ENCODE measurements at places on chromosomes 2 and 18.

DNA sequence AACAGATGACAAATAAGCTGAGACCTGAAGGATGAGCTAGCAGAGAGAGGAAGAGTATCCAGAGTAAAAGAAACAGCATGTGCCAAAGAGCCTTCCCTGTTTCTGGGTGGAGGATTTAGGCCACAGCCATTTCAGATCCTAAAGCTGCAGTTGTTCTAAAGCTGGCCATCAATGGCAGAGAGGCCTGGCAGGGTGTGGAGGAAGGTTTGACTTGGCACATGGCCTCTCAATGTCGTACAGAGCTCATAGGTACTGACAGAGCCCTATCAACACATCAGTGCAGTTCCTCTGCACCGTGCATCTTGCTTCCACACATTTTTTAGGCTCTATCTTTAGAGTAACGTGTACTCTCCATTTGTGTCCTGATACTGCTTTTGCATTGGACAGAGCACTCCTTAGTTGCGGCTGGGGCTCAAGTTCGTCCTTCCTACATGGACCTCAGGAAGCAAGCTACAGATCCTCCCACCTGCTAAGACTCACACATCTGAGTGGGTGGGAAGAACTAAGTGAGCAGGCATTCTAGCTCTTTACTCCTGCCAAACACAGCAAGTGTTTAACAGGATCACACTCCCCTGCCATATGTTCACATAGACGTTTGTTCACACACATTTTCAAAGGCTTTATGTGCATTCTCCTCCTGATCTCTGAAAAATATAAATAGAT is 3.0 kb upstream of the CHMP3 start:
- DNase-seq = no peak

DNA sequence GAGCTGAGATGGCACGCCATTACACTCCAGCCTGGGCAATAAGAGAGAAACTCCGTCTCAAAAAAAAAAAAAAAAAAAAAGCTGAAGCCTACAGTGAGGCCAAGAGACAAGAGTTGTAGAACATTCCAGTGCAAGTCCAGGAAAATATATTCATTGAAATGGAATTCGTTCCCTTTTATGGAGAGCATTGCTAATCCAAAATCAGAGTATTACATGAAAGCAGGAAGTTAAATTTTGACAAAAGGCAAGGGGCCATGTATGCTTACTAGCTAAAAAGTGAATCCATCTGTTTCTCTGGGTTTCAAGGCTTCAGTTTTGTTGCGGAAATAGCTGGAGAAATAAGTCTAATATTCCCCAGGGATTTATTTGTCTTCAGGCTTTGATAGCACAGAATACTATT is 471.7 kb downstream of the THSD7B start:
- DNase-seq = peak; percentile 60

GRCh38 chr18:49359732-49360444 is 100.6 kb downstream of the DYM start:
- peak; percentile 77 for DNase-seq

- DNase-seq = no peak
Observed at GRCh38 chr2:42876326-42876751, 84.0 kb upstream of the HAAO start.

DNA sequence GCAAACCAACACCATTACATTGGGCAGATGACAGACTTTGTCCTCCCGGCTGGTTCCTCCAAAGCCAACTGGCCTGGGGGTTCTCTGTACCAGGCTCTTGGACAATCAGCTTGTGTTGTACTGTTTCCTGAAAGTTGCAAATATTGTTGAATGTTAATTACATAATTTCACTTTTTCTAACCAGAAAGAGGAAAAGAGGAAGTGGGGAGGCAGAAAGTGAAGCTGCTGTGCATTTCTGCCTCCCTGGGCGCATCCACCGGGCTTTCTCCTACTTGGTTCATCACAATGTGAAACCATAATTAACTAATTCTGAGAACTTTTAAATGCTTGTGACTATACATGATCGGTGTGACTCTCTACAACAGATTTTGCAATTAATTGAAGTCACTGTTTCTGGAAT is 10.1 kb downstream of the TWIST2 start:
- no peak for DNase-seq

GRCh38 chr2:9673914-9674481 is 43.2 kb upstream of the YWHAQ start:
- no peak for DNase-seq

DNA sequence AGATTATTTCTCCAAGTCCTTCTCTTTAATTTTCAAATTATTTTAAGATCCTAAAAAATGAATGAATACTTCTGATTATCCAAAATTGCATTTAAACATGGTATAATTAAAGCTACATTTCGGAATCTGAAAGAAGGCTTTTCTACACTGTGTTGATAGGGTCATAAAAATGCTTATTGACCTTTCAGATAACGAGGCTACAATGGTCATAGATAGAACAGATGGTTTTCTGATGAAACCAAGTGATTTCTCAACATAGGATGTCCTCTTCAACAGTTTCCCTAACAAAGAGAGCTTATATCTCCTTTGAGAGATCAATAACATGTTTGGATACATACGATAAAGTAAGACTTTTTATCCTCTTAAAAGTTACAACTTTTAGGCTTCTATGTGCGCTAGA is 201.1 kb downstream of the PTH2R start:
- DNase-seq = no peak

- DNase-seq = peak; percentile 98
Observed at GRCh38 chr2:84486441-84487115, 27.5 kb upstream of the SUCLG1 start.

DNA sequence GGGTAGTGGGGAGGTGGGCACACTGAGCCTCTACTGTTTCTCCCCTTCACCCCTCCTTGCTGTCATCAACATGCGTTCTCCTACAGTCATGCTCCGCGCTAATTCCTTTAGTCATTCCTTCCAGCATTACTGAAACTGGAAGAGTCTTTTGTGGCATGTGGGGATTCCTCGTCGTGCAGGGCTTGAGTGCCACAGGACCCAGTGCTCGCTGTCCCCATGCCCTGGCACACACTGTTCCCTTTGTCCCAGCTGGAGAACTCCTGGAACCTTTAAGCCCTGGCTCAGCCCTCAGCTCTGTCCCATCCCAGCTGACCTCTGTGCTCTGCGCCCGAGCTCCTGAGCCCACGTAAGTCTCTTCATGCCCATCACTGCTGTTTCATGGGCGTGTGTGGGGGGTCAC is 42.1 kb downstream of the ODC1 start:
- no peak for DNase-seq

DNA sequence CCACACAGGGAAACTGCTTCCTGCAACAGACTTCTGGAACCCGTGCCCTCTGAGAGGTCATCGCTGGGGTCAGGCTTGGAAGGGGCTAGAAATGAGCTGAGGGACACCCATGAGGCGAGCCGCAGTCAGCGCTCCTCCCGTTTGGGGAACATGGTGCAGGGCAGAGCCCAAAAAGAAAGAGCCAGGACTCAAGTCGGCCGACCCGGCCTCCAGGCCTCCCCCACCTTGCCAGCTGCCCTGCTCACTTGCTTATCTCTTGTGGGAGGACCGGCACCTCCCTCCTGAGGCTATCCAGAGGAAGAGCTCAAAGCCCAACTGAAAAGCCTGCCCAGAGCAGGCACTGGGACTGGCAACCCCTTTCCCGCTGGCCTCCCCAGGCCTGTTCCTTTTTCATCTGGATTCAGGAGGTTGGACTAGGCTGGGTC is 43.6 kb downstream of the SCTR start:
- no peak for DNase-seq

- no peak for DNase-seq
Observed at GRCh38 chr2:196239622-196240587, 68.5 kb upstream of the STK17B start.

DNA sequence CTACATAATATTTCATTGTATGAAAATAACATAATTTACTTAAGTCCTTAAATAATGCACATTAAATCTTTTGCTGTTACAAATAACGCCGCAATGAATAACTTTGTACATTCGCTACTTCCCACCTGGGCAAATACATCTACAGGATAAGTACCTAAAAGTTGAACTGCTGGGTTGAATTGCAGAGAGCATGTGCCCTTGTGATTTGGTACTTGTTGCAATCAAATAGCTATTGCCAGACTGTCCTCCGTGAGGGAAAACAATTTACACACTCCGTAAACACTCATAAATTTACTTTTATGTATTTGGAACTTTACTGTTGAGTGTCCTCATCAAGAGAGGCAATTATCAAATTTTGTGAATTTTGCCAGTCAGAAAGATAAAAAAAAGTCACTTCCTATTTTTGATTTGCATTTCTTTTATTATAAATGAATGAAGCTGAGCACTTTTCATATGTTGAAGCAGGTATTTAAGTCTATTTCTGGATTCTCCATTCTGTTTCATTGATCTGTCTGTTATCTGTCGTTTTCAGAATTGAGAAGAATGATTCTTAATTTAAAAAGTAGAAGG is 140.8 kb upstream of the SERTAD2 start:
- no peak for DNase-seq

DNA sequence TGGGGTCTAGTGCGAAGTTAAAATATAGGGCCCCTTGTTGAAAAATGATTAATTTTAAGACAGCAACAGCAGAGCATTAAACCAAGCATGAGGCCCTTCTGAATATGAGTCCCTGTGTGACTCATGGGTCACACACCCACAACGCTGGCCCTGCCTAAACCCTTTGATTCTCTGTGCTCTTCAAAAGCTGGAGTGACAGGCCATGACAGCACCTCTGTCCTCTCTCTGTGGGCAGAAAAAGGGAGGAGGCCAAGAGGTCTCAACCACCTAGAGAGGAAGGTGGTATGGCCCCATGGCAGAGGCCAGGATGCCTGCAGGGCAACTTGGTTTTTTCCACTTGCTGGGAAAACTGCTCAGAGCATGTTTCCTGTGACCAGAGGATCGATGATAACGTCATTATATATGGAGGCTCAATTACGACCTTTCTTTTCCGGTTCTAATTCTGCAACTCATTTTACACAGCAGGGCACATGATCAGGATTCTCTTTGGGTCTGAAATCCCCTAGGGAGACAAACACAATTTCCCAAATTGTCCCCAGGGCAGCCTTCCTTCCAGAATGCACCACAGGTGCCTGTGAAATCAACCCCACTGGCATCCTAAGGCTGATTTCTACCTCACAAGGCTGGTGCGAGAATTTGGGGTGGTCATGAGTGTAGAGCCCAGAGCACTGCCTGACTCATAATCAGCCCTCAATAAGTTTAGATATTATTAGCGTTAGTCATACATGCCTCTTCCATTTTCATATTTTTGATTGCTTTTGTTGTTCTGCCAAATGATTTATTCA is 102.0 kb upstream of the PPP1CB start:
- peak; percentile 57 for DNase-seq

DNA sequence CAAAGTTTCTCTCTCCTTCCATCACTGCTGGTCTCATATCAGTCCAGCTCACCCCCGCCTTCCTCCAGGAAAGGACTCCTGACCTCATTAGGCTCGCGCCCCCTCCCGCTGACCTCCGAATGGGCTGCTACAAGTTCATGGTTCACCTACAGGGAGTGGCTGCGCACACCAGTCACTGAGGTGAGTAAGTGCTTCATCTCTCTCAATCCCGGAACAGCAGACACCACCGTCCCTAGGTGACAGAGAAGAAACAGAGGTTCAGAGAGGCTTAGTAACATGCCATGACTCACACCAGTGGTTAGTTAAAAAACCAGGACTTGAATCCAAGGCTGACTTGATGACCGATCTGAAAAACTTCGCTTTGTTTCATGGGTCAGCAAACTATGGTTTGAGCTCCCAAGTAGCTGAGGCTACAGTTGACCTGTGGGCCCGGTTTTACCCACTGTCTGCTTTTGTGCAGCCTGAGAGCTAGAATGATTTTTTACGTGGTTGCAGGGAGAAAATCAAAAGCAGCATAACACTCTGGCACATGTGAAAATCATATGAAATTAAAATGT is 42.0 kb downstream of the ZFP36L2 start:
- peak; percentile 98 for DNase-seq

- peak; percentile 44 for DNase-seq
Observed at GRCh38 chr2:24021122-24021998, 11.5 kb downstream of the MFSD2B start.

GRCh38 chr2:230956827-230957755 is 32.0 kb upstream of the GPR55 start:
- DNase-seq = peak; percentile 36

DNA sequence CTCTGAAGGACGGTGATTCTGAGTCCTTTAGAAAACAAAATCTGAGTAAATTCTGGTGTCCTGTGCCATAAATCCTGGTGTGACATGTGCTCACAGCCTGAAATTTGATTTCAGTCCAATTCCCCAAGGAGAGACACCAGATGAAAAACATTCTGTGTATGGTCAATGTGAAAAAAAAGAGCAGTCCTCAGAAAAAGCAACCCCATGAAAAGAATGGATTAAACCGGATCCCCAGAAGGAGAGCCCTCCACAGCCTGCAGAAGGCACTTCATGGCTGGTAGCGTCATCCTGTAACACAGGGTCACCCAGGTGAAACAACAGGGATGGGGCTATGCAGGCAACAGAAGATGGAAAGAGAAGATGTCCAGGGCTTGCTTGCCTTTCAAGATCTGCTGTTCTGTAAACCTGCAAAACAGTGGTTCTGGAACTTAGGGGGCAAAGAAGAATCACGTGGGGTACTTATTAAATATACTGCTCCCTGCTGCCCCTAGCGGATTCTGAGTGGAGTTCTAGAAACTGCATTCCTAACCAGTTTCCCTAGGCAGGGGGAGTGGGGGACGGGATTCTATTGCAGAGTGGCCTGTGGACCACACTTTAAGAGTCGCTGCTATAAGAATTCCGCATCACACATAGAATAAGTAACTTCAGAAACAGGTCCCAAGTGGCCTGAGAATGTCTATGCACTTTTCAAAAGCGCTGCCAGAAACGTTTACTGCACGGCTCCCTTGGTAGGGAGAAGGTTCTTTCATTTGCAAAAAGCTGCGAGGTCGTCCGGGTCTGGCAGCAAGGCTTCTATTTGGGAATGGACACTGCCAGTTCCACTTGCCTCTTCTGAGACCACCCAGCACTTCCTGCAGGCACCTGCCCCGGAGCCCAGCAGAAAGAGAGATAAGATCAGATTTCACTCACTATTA is 118.9 kb upstream of the ARL5A start:
- peak; percentile 22 for DNase-seq

GRCh38 chr2:197915548-197916265 is 111.3 kb downstream of the PLCL1 start:
- peak; percentile 85 for DNase-seq

GRCh38 chr2:18599509-18600254 is 10.3 kb upstream of the NT5C1B start:
- no peak for DNase-seq

GRCh38 chr18:44842588-44843412 is 162.1 kb downstream of the SETBP1 start:
- DNase-seq = no peak

GRCh38 chr2:223601932-223602666 is at the start of gene SCG2:
Gene SCG2 (minus strand): TSS chr2:223602361. CDS start chr2:223599282, 3,079 bp downstream.
- DNase-seq = peak; percentile 78

GRCh38 chr2:212644195-212644837 is 105.7 kb upstream of the ERBB4 start:
- no peak for DNase-seq

GRCh38 chr2:146873646-146874259 is 971.1 kb upstream of the ACVR2A start:
- DNase-seq = no peak
